T-helper 2 cell treated with Interferon-gamma antibody and Interleukin-4, amounts not matched to agents 5 μg/mL and 100 μg/mL, for 36 hours (primary cell): ENCODE measurements at places on chromosomes 3 and 15.

GRCh38 chr3:34783876-34784275 lies 855.4 kb upstream of the ARPP21 start:
- H3K27ac ChIP-seq = no peak overlapping the region
- no peaks in the 10 kb centered on the region for H3K36me3 ChIP-seq
- H3K4me3 ChIP-seq = no peak overlapping the region
- no peaks in the 10 kb centered on the region for H3K4me1 ChIP-seq
- no peaks in the 10 kb centered on the region for H3K27me3 ChIP-seq

GRCh38 chr3:193391902-193392301 lies 13.3 kb upstream of the ATP13A5 start:
- H3K27me3 ChIP-seq = no peaks in the 10 kb centered on the region
- no peak overlapping the region for H3K4me3 ChIP-seq
- DNase-seq = no peak
- no peak overlapping the region for H3K27ac ChIP-seq
- no peaks in the 10 kb centered on the region for H3K4me1 ChIP-seq

GRCh38 chr3:8499181-8499611 lies 2.4 kb upstream of the LMCD1 start:
- no peak overlapping the region for H3K4me3 ChIP-seq
- peaks cover 17% of the 10 kb centered on the region for H3K27me3 ChIP-seq
- no peak for DNase-seq
- H3K36me3 ChIP-seq = no peaks in the 10 kb centered on the region

GRCh38 chr3:107987036-107987939 lies 103.5 kb downstream of the CD47 start:
- H3K27ac ChIP-seq = no peak overlapping the region
- peaks cover 25% of the 10 kb centered on the region for H3K4me1 ChIP-seq
- H3K4me3 ChIP-seq = no peak overlapping the region
- no peaks in the 10 kb centered on the region for H3K27me3 ChIP-seq

- H3K36me3 ChIP-seq = no peaks in the 10 kb centered on the region
- no peaks in the 10 kb centered on the region for H3K27me3 ChIP-seq
- H3K4me1 ChIP-seq = no peaks in the 10 kb centered on the region
These were observed 1.8 kb downstream of the ITIH1 start for GRCh38 chr3:52779011-52779836.

GRCh38 chr15:85630311-85630710 lies 164.4 kb downstream of the KLHL25 start:
- no peaks in the 10 kb centered on the region for H3K27me3 ChIP-seq
- no peak overlapping the region for H3K27ac ChIP-seq
- no peak for DNase-seq
- no peak overlapping the region for H3K4me3 ChIP-seq

DNA sequence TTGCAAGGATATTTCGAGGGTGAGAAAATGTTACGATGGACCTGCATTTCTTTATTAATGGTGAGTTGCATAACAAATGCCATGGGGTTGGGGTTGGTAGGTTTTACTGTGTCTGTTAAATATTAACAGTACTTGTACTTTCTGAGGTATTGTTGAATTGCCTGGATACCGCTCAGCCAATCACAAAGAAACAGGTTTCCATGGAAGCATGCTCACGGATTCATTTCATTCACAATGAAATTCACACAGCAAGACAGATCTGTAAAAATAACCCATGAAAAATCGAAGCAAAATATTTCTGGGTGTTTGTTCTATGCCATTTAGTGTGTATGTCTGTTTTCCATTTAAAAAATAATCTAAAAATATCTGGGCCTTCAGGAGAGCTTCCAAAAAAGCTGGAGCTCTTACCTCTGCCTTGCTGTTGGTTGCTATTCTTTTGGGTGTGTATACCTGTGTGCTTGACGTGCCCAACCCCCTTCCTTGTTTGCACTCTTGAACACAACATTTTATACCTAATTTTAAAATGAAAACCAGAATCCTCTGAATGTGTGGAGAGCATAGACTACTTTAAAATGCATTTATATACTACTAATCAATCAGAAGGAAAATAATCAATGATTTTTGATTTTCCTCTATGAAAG lies 479.8 kb upstream of the TBL1XR1 start:
- DNase-seq = no peak
- no peaks in the 10 kb centered on the region for H3K27me3 ChIP-seq
- no peak overlapping the region for H3K27ac ChIP-seq
- H3K36me3 ChIP-seq = peaks cover 2% of the 10 kb centered on the region
- H3K4me1 ChIP-seq = peaks cover 22% of the 10 kb centered on the region

GRCh38 chr15:57327985-57328471 lies 48.3 kb upstream of the CGNL1 start:
- H3K4me1 ChIP-seq = peaks cover 13% of the 10 kb centered on the region
- H3K27ac ChIP-seq = no peak overlapping the region
- no peaks in the 10 kb centered on the region for H3K36me3 ChIP-seq
- DNase-seq = no peak

GRCh38 chr3:24945563-24945962 lies 450.9 kb upstream of the THRB start:
- no peak for DNase-seq
- H3K4me3 ChIP-seq = no peak overlapping the region
- H3K27ac ChIP-seq = no peak overlapping the region
- no peaks in the 10 kb centered on the region for H3K27me3 ChIP-seq
- H3K4me1 ChIP-seq = no peaks in the 10 kb centered on the region

DNA sequence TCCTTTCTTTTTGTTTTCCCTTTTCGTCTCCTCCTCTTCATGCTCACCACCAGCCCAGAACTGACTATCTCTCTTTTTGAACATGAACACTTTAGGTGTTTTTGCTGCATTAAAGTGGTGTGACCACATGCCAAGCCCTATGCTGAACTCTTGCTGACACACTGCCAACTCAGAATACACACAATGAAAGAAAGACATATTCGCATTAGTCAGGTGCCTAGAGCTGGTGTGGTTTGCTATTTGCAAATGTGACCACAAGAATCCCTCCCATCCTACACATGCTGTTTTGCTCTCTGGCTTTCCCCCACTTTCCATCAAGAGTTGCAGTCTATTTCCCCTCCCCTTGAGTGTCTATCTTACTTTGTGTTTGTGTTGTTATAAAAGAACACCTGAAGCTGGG lies 967.8 kb upstream of the CFAP20DC start:
- peaks cover 55% of the 10 kb centered on the region for H3K4me1 ChIP-seq
- H3K27ac ChIP-seq = peak overlapping the region; percentile 95
- H3K27me3 ChIP-seq = no peaks in the 10 kb centered on the region

- H3K27ac ChIP-seq = no peak overlapping the region
- H3K27me3 ChIP-seq = peaks cover 2% of the 10 kb centered on the region
- no peaks in the 10 kb centered on the region for H3K4me1 ChIP-seq
- no peak for DNase-seq
- H3K4me3 ChIP-seq = no peak overlapping the region
These were observed 59.5 kb upstream of the SUCLG2 start for GRCh38 chr3:67713764-67714469.

DNA sequence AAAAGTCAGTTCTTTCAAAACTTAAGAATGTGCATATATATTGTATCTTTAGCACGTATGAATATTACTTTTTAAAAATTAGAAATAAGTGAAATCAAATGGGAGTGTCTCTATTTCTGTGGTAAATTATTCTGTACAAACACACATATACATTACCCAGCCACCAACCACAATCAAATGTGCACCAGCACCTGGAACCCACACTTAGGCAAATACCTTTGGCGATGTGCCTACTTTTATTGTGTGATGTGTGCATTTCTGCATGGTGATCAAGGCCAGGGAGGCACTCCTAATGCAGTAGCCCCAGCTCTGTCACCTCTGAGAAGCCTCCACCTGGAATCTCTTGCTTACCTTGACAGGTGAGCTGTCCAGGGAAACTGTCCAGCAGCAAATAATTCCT lies 76.9 kb downstream of the PIK3R4 start:
- peaks cover 10% of the 10 kb centered on the region for H3K36me3 ChIP-seq
- no peaks in the 10 kb centered on the region for H3K27me3 ChIP-seq
- H3K27ac ChIP-seq = no peak overlapping the region
- no peak for DNase-seq
- H3K4me3 ChIP-seq = no peak overlapping the region

DNA sequence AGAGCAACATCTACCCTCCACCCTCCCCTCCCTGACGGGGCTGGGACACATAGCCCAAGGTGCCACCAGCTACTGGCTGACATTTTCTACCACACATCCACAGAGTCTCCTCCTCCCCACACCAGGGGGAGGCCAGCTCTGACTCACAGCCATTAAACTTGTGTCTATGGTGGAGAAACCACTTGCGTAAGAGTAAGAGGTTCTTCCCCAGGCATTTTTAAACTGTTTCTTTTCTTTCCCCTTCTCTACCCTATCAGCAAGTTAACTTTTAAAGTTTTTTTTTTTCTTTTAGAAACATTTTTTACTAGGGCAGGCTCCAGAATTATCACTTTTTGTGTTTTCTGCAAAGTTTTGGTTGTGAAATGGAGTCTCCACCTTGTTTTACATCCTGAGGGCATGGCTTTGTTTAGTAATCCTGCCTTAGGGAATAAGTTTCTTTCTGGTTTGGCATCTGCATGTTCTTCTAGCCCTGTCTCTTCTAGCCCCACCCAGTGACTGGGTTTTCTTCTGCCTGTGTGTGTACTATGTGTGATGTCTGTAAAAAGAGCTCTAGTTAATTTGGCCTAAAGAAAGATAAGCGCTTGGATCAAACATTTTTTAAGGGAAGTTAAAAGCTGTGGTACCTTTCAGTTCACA lies 148.8 kb upstream of the GADL1 start:
- no peaks in the 10 kb centered on the region for H3K4me1 ChIP-seq
- no peaks in the 10 kb centered on the region for H3K36me3 ChIP-seq
- H3K27ac ChIP-seq = no peak overlapping the region
- DNase-seq = no peak
- H3K27me3 ChIP-seq = no peaks in the 10 kb centered on the region

DNA sequence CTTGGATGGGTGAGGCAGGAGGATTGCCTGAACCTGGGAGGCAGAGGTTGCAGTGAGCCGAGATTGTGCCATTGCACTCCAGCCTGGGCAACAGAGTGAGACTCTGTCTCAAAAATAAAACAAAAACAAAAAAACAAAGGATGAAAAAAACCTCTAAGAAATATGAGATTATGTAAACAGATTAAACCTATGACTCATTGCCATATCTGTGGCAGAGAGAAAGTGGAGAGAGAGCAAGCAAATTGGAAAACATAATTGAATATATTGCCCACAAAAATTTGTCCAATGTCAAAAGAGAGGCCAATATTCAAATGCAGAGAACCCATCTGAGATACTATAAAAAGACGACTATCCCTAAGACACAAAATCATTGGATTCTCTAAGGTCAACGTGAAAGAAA lies 1106.0 kb downstream of the OTOL1 start:
- DNase-seq = no peak
- no peaks in the 10 kb centered on the region for H3K4me1 ChIP-seq
- no peaks in the 10 kb centered on the region for H3K27me3 ChIP-seq
- H3K36me3 ChIP-seq = no peaks in the 10 kb centered on the region
- no peak overlapping the region for H3K4me3 ChIP-seq

GRCh38 chr3:187919048-187919447 lies 173.8 kb upstream of the BCL6 start:
- H3K36me3 ChIP-seq = peaks cover 8% of the 10 kb centered on the region
- H3K27ac ChIP-seq = peak overlapping the region; percentile 90
- peaks cover 8% of the 10 kb centered on the region for H3K27me3 ChIP-seq
- peak; percentile 76 for DNase-seq
- H3K4me3 ChIP-seq = peak overlapping the region; percentile 71
